NCI-H526 (cell line): ENCODE measurements at places on chromosomes 7 and 10.

DNA sequence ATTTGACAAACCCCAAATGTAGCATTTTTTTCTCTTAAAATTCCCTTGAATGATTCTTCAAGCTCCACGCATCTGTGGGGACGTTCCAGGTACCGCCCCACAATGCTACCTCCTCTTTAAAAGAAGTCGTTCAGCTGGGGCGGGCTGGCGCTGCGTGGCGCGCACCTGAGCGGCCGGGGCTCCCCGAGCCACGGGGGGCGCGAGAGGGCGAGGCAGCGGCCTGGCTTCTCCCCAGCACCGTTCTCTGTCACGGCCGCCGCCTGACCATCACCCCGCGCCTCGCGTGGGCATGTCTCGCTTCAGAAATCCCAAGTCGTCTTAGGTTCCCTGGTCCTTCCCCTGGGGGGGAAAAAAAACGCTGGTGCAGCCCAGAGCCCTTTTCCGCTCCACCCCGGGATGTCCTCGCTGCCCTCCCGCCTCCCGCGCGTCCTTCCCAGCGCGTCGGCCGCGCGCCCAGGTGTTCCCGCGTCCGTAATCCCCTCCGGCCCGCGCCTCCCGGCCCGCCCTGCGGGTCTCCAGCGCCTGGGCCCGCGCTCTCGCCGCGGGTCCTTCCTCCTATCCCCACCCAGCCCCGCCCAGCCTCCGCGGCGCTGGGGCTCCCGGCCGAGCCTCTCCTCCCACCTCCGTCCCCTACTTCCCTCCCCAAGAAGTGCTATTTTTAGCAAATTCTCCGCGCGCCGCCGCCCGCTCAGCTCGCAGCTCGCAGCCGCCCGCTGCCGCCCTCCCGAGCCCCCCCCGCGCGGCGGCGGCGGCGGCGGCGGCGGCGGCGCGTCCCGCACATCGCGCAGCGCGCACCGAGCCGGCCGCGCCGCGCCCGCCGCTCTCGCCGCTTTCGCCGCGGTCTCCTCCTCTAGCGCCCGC, 58.7 kb upstream of the PRPS1L1 start:
- DNase-seq, result no peak

- no peak for DNase-seq
Observed at GRCh38 chr7:31059551-31059950, 7.4 kb downstream of the ADCYAP1R1 start.

DNA sequence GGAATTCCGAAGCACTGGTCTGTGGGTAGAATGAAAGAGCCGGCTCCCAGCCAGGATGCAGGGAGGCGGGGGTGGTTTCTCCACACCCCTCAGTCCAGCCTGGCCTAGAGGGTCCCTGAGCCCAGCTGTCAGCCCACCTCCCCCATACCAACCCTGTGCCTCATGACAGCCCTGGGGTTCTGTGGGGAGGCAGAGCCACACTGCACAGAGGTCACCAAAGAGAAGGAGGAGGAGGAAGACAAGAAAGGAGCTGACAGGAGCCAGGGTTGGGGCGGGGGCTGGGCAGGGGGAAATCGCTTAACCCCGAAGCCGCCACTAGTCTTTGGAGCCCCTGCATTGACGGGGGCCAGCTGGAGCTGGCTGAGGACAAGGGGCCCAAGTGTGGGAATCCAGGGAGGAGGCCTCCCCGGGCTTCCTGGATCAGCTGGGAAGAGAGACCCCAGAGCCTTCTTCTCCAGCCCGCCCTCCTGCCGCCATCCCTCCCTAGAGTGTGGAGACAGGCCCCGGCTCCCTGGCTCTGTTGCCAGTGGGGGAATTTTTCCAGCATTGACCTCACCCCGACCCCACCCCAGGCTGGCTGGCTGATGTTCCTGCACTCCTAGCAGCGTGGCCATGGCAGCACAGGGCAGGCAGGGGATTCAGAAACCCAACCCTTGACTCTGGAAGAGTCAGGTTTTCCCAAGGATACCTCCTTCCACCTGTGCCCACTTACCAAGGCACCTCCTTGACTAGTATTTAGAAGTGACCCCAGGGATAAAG, 32.5 kb downstream of the KAZALD1 start:
- DNase-seq, result no peak

DNA sequence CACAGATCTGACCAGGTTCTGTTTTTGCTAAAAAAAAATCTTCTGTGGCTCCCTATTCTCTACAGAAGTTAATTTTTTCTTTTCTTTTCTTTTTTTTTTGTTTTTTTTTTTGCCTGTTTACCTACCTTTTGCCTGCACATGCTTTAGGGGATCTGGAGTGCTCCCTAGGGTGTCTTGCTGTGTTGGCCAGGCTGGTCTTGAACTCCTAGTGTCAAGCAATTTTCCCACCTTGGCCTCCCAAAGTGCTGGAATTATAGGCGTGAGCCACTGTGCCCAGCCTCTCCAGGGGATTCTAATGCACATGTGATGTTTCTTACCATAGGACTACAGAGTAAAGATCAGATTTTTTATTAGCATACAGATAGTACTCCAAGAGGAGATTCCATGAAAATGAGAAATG, 10.6 kb downstream of the CCSER2 start:
- DNase-seq, result no peak

DNA sequence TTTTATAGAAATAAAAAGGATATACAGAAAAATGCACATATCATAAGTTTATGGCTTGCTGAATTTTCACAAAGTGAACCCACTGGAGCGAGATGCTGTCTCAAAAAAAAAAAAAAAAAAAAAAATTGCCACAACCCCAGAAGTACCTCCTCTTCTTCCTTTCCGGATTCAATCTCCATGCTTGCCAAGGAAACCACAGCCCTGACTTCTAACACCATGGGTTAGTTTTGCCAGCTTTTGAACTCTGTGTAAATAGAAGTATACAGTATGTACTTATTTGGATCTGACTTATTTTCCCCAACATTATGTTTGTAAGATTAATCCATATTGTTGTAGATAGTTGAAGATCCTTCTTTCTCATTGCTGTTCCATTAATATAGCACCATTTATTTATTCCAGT, 40.0 kb downstream of the FANK1 start:
- DNase-seq, result no peak

DNA sequence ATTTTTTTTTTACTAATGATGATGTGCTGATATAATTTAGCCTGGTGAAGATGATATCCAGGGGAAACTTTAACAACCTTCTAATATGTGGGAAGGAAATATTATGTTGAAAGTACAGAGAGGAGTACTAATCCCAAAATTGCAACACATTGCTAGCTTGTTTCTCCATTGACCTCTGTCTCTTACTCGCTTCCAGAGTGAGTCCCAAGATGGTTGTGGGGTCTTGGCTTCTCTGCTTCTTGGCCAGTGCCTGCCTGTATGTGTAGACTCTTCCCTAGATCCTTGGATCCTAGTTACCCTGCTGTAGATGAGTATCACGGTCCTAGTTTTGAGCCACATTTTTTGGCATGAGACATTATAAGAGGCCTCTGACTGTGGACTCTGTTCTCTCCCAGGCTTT, 17.5 kb downstream of the BMPER start:
- DNase-seq, result no peak

GRCh38 chr10:116740971-116741370, 1.4 kb downstream of the HSPA12A start:
- DNase-seq, result no peak

- DNase-seq, result no peak
Observed at GRCh38 chr10:110644598-110645462, 694 bp downstream of the RBM20 start.

- DNase-seq, result no peak
Observed at GRCh38 chr7:149293946-149294633, 32.1 kb downstream of the ZNF783 start.

DNA sequence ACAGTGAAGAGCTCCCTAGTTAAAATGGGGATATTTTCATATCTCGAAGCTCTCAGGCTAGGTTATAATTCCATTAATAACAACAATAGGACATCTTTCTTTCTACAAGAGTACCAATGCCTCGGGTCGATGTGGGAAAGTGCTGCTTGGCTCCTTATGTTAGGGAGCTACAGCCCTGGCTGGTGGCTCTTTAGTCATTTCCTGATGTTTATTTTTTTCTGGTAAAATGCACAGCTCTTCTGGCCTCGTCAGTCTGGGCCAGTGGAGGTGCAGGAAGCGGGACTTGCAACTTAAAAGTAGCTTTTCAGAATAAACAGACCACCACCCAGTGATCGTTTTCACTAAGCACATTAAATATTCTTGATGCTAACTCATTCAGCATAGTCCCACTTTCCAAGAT, 58.3 kb downstream of the MKX start:
- DNase-seq, result no peak

- DNase-seq, result peak; percentile 75
Observed at GRCh38 chr10:100728928-100729861, 16.2 kb upstream of the PAX2 start.
